ENCODE measurements at places on chromosomes 5 and 9.
A peak's percentile ranks its signal among the peaks of the same experiment; 100 is the strongest.

- no peak for DNase-seq
Observed at GRCh38 chr9:92660266-92660665, 9.7 kb downstream of the IPPK start.

DNA sequence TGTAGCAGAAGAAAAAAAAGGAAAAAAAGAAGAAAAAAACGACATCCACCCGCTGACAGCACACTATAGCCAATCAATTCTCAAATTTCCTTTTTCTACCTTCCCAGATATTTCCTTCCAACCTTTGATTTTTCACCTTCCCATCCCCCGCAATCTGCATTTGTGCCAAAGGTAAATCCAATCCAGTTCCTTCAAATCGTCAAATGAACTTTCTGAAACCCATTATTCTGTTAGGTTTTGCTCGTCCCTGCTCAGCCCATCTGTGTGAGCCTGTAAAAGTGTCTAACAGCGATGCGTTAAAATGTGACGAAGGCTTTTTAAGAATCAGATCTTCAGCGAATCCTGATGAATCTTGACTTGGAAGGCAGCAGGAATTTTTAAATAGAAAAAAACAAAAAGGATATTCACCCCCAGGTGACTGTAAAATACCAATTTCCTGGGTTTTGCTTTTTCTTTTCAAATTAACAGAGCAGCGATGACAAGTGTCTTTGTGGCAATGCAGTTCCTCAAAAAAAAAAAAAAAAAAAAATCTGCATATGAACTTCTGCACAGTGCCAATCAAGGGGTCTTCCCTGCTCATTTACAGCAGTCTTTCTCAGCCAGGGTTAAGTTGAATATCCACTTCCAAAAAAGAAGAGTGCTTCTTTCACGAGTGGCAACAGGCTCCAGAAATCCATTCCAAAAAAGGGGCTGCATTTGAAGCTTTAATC, 367 bp upstream of the SHC3 start:
- DNase-seq, result no peak

DNA sequence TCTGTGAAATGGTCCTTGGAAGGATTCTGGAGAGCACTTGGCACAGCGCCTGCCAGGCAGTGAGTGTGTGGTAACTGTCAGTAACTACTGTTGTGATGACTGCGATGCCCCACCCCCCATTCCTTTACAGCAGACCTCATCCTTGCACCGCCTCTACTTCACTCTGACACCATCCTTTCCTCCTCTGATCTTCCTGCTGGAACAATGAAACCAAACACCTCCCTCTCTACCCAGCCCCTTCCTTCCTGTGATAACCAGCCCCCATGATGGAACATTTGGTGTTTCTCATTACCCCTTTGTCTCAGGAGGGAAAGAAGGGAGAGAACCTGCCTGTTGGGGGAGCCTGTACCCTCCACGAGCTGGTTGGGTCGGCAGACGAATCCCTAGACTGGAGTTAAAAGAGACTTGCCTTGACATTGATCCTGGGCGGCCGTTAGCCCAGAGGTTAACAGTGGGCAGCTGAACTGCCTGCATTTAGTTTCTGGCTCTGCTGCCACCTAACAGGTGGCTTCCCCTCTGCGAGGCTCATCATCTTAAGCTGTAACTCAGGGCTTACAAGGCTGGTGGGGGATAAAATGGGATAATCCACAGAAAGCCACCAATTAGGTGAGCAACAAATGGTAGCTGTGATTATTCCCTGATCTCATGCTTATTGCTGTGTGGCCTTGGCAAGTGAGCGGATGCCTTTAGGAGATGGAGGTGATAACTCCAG, 34.2 kb upstream of the GRPEL2 start:
- peak; percentile 56 for DNase-seq

- no peak for DNase-seq
Observed at GRCh38 chr9:77511525-77511924, 136.6 kb downstream of the GNA14 start.

- peak; percentile 65 for DNase-seq
Observed at GRCh38 chr5:151020304-151021110, at the start of gene GPX3. Gene GPX3, plus strand, starts transcription at chr5:151020591. Its CDS starts 64 bp downstream, at chr5:151020655.

DNA sequence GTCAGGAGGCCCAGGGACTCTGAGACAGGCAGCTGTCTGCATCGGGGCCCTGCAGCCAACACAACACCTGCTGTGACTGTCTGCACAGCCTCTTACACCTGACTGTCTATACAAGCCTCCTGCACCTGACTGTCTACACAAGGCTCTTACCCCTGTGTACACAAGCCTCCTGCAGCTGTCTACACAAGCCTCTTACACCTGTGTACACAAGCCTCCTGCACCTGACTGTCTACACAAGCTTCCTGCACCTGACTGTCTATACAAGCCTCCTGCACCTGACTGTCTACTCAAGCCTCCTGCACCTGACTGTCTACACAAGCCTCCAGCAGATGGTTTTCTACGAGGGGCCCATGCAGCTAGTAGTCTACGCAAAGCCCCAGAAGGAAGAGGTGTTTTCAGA, 18.6 kb downstream of the IRX2 start:
- no peak for DNase-seq

- no peak for DNase-seq
Observed at GRCh38 chr5:133438487-133438886, 173.9 kb downstream of the FSTL4 start.

- no peak for DNase-seq
Observed at GRCh38 chr5:115166744-115167393, 2.8 kb downstream of the TRIM36 start.

DNA sequence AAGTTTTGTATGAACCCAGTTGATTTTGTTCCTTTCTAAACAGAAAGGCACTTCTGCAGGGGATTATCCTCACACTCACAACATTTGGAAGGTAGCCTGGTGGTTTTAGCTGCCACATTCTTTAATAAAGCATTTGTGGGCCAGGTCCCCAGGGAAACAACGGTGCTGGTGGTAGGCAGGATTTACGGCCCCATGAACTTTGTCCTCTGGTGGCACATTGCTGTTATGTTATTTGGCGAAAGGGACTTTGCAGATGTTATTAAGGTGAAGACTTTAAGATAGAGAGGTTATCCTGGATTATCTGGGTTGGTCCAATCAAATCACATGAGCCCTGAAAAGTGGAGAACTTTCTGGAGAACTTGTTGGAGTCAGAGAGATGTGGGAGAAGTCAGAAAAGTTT, 86.3 kb upstream of the C9orf72 start:
- DNase-seq, result no peak

All from EL (cell line).